AG20443 (cell line): ENCODE measurements at places on chromosomes 3 and 15.

DNA sequence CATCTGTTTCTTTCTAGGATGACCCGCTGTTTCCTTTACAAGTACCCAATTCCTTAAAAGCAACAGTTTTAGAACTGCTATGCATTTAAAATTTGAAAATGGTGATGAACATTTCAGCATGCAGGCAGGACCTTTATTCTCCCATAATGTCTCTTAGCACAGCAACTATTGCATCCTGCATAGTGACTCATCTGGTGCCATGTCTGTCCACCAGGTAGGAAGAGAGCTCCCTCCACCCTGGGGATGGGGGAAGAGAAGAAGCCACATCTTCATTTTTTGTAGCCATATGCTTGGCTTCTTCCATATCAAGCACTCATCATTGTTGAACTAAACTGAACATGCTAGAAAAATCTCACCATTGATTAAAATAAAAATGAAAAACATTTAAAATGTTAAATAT is 9.9 kb downstream of the GPR15 start:
- no peak for DNase-seq

GRCh38 chr3:165846056-165846455 is 8.8 kb upstream of the BCHE start:
- DNase-seq, result no peak

GRCh38 chr3:115986555-115987207 is 363.4 kb downstream of the GAP43 start:
- no peak for DNase-seq

DNA sequence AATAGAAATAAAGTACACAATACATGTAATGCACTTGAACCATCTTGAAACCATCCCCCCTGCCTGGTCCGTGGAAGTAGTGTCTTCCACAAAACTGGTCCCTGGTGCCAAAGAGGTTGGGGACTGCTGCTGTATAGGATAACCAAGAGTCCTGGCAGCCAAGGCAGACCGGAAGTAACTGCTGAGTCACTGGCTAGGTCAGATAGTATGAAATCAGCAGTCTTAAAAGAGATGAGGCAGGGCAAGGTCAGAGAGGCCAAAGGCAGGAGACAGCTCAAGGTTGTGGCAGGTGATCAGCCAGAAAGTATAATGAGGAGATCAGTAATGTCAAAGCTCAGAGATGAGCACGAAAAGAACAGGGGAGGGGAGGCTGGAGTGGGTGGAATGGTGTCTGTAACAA is 60.2 kb downstream of the MAP3K13 start:
- DNase-seq, result peak; percentile 18

DNA sequence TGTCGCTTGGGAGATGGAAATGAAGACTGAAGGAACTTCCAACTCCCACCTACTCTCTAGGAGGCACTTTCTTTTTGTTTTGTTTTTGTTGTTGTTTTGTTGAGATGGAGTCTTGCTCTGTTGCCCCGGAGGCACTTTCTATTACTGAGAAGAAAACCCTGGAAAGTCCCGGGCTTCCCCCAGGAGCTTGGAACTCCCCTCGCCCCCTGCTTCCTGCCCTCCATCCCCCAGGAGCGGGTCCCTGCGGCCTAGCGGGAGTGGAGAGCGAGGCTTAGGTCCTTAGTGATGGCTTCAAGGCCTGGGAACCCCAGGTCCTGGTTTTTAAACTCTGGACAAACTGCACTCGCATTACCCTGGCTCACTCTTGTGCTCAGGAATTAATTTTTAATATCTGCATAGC is 195.7 kb downstream of the OCA2 start:
- DNase-seq, result no peak

- DNase-seq, result no peak
These were observed 16.5 kb upstream of the CLDN1 start for GRCh38 chr3:190338717-190339116.

- peak; percentile 71 for DNase-seq
These were observed 114.2 kb downstream of the KLF13 start for GRCh38 chr15:31440754-31441311.

GRCh38 chr3:136621628-136622027 is 130.6 kb downstream of the STAG1 start:
- DNase-seq, result peak; percentile 29

GRCh38 chr3:110810356-110810755 is 261.3 kb upstream of the NECTIN3 start:
- peak; percentile 25 for DNase-seq

DNA sequence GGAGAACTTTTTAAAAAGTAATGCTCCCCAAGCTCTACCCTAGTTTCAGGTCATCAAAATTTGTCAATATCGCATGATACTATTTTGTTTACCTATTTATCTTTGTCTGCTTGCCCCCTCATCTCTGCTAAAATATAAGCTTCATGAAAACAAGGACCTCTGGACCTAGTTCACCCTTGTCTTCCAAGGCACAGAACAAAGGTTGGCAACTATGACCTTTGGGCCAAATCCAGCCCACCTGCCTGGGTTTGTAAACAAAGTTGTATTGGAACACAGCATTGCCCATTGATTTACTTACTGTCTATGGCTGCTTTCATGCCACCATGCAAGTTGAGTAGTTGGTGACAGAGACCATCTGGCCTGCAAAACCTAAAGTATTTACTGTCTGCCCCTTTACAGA is 462.2 kb upstream of the SUCLG2 start:
- DNase-seq, result no peak

DNA sequence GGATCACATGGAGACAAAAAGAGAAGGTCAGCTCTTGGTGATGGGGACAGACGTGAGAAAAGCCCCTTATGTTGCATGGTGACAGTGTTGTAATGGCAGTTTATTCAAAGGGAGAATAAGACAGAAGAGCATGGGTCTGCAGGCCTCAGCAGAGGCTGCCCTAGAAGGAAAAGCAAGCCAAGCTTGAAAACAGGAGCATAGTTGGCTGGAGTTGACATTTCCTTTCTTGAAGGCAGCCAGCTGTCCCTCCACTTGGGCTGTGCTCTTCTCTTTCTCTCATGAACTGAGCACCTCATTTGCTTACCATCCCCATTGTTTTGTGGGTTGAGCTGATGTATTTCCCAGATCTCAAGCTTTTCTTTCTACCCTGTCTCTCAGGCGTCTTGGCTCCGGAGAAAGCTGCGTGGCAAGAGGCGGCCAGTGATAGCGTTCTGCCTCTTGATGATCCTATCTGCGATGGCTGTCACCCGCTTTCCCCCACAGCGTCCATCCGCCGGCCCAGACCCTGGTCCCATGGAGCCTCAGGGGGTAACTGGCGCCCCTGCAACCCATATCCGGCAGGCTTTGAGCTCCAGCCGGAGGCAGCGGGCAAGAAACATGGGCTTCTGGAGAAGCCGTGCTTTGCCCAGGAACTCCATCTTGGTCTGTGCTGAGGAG is 52.9 kb downstream of the GASK1A start:
- no peak for DNase-seq

GRCh38 chr15:71199384-71200351 is 84.4 kb downstream of the THSD4 start:
- no peak for DNase-seq
